ENCODE measurements at places on chromosomes 11 and 22.

DNA sequence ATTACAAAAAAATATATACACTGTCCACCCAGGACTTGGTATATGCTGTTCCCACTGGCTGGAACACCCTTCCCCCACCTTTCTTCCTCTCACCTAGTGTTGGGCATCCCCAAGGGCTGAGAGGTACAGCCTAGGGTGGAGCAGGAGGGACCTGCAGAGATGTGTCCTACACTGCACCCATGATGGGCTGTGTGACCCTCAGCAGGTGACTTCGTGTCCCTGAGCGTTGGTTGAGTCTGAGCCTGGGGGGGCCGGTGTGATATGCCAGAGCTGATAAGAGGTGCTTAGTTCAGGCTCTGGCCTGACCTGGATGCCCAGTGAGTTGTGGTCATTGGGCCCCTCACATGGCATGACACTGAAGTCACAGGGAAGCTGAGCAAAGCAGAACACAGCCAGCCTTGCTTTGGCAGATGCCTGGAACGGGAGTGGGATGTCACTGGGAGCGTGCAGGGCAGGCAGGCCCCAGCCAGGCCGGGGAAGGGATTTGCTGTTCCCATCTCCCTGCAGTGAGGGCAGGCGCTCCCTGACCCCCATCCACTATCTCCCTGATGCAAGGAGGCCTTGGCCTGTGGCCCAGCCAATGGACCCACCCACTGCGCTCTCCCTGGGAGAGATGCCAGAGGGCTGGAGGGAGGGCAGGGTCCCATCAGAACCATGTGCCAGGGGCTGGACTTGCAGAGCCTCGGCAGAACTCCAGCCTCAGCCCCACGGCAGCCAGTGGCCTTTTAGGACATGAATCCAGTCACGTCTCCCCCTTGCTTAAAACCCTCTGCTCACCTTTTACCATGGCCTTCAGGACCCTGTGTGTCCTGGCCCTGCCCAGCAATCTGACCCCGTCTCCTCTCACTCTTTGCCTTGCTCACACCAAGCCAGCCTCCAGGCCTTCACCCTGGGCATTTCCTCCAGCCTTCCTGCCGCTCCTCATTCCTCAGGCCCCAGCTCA, 138.9 kb downstream of the MN1 start:
- DNase-seq: peak; percentile 31

DNA sequence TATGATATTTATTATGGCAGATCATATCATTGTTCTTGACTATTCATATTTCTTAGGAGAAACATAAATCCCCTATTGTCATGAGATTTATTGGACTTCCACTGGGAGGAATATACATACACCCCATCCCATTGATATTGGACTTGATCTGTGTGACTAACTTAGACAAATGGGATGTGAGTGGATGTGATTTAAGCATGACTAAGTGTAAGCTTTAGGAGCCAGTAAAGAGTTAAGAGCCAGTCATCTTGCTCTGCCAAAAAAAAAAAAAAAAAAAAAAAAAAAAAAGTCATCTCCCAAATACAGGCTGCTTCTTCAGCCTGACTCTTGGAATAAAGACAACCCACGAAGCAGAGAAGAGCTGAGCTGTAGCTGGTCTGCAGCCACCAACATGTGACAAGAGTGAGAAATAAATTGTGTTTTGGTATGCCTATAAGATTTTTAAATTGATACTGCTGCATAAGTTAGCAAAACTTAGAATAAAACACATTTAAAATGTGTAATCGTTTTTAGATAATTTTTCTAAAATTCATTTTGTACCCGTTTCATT, 595.0 kb upstream of the LRRC4C start:
- DNase-seq: no peak

GRCh38 chr11:47715082-47715669, at the start of gene AGBL2:
Gene AGBL2, minus strand, starts transcription at chr11:47715369. Its CDS starts 719 bp downstream, at chr11:47714650.
- peak; percentile 25 for DNase-seq

- no peak for DNase-seq
Observed at GRCh38 chr11:119525180-119525866, 102.4 kb upstream of the THY1 start.

- DNase-seq: no peak
Observed at GRCh38 chr22:27409299-27409698, 392.3 kb downstream of the MN1 start.

DNA sequence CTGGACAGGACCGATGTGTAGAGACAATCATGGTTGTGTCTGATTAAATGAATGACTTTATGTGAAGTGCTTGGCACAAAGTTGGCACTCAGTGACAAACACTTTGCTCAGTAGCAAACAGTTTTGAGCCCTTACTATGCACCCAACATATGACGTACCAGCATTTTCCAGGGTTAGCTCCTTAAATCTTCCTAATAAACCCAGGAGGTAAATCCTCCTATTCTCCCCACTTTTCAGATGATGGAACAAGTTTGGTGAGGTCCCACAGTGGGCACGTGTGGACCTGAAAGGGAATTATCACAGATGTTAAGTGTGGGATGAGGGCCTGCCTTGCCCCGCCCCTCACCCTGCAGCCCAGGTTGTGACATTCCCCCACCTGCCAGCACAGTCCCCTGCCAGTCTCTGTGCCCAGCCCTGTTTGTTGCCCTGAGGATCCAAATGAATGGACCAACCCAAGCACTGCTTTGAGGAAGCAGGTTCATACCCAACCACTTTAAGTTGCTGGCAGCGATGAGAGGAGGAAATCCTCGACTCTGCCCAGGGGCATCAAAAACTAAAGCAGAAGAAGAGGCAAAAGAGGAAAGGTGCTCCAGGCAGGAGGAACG, 6.6 kb upstream of the CARD10 start:
- no peak for DNase-seq

DNA sequence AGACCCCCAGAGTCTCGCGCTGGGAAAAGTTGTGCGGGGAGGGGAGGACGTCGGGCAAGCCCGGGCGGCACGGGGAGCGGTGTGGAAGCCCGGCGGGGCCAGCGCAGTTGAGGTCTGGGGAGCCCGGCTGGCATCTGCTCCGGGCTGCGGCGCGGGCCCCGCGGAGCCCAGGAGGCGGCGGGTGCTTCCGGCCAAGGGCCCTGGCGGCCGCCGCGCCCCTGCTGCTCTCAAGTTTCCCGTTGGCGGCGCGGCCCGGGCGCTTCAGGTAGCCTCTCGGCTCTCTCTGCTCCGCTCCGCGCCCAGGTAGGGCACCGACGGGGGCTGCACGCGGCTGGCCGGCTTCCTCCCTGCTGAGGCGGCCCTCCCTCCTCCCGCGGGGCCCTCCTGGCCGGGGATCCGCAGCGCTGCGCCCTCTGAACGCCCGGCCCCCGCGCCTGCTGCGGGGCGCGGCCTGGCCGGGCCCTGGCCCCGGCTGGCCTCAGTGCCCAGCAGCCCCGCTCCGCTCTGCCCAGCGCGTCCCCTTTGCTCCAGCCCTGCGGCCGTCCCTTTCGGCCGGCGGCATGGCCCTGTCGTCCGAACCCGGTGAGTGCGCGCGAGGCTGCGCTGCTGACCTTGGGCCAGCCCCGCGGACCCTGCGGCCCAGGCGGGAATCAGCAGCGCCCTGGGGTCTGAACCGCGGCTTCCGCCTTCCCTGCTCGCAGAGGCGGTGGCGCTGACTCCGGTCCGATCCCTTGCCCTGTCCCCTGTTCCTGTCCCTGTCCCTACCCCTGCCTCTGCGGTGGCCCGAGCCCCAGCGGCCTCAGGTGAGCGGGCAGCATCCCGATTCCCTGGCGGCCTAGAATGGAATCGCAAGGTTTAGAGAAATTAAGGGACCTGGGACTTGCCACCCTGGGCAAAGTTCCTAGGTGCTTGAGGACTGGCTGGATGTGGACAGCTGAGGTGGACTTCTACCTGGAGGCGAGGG, 4.3 kb upstream of the AMPD3 start:
- peak; percentile 69 for DNase-seq

DNA sequence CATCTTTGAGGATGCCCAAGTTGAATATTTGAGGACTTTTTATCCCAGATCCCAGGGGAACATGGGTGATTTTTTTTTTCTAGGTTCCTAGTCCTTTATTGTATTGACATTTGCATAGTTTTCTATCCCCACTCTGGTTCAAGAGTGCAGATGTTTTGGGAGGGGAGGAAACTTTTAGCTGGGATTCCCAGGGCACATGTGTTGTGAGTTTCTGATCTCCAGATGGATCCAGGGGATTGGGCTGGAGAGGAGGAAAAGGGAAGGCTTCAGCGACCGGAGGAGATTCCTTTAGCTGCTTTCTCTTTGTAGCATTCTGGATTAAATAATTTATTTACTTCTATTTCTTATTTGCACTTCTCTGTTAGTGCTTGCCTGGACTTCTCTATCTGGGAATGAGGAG, 14.7 kb upstream of the SORL1-AS1 start:
- no peak for DNase-seq

DNA sequence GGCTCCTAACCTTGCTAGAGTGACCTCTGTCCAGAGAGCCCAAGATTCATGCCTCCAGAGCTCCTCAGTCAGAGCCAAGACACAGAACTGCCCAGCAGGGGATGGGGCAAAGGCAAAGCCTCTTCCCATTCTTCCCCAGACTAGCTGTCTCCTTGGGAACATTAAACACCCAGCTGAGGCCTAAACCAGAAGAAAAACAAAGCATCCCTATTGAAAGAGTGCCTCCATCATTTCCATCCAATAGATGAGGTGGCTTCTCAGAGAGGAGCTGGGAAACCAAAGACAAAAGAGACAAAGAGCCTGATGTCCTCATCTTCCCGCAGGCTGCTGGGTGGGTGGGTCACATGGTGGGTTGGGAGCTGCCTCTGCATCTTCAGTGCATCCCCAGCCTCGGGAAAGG, 37.4 kb downstream of the COMMD9 start:
- no peak for DNase-seq

- DNase-seq: no peak
Observed at GRCh38 chr11:110711448-110711775, 825 bp downstream of the ARHGAP20 start.

DNA sequence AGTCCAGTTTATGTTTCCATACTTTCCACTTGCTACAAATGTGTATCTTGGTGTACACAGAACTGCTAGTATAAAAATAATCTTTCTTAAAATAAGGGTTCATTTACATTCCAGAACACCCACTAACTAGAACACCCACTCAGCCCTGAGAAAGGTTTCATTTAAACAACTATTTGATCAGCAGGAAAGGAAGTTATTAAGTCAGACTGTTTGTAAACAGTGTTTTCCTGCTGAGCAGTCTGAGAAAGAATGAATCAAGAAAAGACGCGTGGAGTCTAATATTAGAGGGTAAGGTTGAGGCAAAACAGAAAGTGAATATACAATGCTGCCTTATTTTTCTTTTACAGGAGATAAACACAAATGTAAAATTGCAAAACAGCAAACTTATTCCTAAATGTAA, 32.7 kb downstream of the NARS2 start:
- no peak for DNase-seq

- DNase-seq: no peak
Observed at GRCh38 chr22:24928322-24928721, 18.2 kb downstream of the LHFPL7 start.

- no peak for DNase-seq
Observed at GRCh38 chr22:36977401-36977861, 41.8 kb downstream of the TST start.

DNA sequence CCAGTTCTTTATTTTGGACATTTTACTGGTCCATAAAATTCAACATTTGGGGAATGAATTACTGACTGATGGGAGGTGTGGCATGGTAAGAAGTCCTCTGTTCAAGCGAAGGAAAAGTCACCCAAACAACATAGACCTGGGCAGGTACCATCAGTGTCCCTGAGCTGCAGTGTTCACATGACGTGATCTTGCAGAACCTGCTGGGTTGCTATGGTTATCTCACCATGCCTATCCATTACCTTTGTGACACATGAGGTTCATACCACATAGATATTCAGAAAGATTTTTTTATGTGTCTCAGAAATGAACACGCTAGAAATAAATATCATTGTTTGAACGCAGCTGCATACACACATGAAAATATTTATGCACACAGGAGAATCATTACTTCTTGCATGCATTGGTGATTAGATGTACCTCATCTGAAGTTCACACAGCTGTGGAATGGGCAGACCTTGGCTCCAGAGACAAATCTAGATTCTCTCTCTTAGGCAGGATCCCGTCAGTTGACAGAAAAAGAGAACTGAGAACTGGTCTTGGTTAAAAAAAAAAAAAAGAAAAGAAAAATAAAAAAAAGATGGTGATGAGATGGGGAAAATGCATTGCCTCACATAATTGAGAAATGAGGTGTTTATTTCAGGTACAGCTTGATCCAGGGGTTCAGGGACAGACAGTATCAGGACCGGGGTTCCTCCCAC, 21.4 kb upstream of the RCN1 start:
- DNase-seq: no peak

DNA sequence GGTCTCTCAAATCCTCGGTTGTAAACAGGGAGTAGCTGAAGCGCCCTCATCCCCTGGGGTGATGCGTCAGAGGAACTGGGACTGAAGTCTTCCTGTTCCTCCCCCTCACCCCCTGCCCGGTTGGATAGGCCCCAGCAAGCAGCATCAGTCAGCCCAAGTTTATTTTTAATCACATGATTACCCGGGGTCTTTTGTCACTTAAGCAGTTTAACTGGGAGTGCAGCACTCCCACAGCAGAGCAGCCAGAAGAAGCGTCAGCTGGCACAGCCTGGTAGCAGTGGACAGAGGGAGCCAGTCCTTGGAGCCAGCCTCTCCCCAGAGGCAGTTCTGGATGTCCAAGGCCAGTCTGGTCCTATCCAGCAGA, 342.1 kb downstream of the CTTN start:
- no peak for DNase-seq

DNA sequence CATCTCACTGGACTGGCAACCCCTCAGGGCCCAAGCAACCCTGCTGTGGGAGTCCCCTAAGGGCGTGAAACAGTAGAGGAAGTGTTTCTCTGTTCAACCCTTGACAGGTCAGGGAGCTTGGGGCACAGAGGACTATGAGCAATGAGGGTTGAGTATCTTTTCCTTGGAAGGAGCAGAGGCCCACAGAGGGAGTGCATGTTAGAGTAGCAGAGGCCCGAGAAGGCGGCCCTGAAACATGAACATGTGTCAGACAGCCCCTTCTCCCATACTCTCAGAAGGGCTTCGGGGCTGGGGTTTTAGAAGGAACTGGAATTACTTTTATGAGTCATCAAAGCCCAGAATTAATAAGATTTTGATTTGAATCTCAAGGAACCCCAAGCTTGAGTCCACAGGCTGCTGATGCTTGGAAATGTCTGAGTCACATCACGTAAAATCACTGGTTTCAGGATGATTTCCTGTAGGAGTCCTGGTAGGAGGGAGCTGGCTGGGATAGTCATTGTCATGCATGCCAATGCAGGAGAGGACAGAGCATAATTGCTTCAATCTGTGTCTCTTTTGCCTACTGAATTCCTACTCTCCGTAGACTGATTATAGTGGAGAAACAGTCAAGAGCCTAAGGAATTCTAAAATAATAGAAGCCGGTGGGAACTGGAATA, 22.6 kb downstream of the C11orf71 start:
- no peak for DNase-seq

GRCh38 chr11:61833471-61833870, 5.4 kb downstream of the FADS2 start:
- DNase-seq: no peak

GRCh38 chr11:443542-444199, 1.9 kb upstream of the ANO9 start:
- DNase-seq: no peak

- no peak for DNase-seq
Observed at GRCh38 chr11:126293726-126294125, 10.1 kb upstream of the DCPS start.

All from hypothalamus (tissue), 51 donors.